Frontal cortex (tissue), 4 donors: ENCODE measurements at places on chromosomes 5 and 9.

GRCh38 chr5:54009357-54009756 lies 301.0 kb downstream of the ARL15 start:
- DNase-seq, result no peak

DNA sequence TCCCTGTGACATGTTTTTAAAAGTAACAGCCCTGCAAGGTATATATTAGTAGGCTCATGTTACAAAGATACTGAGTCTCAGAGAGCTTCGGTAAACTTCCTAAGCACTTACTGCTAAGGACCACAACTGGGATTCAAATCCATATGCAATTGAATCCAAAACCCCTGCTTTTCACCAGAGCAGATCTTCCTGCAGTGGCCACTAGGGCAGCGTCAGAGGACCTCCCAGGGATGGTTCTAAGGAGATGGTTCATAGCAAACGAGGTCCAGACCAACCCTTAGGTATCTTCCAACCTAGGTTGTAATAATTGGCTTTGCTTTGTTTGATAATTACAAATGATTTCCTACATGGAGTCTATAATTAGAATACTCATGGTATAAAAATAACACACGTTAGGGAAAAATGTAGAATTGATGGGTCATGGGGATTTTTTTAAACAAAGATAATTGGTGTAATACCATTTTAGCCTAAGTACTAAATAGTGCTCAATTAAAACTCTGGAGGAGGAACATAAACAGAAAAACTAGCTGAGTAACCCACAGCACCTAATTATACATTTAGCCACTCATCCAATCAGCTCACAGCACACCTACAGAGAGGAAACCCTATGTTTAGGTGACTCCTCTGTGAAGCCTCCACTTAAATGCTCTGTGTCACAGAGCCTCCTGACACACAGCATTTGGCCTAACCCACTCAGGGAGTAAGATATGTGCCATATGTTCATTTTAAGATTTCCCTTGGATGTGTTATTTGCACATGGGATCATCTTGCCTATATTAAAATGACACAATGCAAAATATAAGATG lies 10.0 kb upstream of the CAST start:
- DNase-seq, result no peak

DNA sequence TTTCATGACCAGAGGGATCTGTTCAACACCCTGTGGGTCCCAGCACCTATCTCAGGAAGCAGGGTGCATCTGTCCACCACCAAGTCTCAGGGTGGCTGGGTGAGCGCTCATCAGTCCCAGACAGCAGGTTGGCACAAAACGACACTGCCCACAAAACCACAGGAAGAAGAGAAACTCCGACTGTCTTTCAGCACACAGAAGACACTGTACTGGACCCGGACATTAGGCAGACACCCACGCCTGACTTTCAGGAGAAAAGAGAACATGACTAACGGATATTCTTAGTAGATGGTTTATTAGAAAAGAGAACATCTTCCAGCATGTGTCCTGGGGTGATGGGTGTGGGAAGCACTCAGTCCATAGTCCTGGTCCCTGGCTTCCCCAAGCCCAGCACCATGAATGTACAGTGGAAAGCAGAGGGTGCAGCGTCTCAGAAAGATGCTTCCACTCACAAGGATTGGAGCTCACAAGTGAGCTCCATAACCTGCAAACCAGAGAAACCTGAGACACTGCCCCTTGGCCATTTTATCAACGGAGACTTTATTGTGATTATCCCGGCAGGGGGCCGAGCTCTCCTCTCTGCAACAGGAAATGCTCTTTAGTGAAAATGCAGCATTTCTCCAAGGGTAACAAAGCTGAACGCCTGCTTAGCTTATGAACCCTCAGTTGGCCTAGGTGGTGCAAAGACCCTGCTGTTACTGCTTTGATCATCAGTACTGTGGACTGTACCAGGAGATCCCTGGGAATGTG lies 35.8 kb upstream of the LCP2 start:
- DNase-seq, result no peak

DNA sequence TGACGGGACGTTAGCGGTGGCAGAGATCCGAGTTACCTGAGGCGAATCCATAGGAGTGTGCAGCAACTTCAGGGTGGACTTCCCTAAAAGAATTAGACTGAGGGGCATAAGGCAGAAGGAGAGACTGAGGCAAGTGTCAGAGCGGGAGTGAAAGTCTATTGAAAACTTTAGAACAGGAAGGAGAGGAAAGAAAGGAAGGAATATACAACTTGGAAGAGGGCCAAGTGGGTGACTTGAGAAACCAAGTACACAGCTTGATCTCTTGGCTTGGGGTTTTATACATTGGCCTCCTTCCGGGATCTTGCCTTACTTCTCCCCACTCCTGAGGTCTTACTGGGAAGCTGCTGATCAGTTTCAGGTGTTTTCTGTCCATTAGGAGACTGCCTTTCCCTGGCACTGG lies 84.9 kb downstream of the SNX18 start:
- DNase-seq, result no peak

GRCh38 chr9:26228273-26228672 lies 550.0 kb upstream of the TUSC1 start:
- no peak for DNase-seq
